ENCODE measurements at places on chromosomes 12 and 14.

DNA sequence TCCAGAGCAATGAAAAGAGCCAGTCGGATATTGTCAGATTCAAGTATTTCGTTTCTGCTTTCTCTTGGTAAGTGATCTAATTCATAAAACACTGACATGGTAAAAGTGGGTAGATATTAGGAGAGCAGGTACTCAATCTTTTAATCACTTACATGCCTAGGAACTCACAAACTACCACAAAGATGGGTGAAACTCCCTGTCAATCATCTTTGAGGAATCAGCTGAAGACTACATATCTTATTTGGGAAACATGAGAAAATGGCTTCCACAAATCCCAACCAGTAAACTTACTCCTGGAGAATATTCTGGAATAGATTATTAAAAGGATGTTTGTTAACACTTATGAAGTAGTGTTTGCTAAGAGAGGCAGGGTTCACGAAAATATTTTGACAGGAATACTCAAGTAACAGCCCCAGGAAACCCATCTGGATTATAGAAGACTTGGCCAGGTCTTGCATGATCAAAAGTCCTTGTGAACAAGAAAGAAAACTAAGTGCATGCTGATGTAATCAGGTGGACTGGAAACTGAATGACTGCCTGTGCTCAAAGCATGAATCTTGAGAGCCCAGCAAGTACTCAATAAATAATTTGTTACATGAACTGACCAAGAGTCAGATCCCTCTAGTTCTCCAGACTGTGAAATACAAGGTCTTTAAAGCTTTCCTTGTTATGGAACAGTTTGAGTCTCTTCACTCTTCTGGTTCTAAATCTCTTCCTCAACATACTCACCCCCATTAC lies 15.5 kb downstream of the CNIH1 start:
- DNase-seq = no peak

GRCh38 chr14:91420686-91421085 lies 3.1 kb upstream of the CCDC88C start:
- DNase-seq = no peak

DNA sequence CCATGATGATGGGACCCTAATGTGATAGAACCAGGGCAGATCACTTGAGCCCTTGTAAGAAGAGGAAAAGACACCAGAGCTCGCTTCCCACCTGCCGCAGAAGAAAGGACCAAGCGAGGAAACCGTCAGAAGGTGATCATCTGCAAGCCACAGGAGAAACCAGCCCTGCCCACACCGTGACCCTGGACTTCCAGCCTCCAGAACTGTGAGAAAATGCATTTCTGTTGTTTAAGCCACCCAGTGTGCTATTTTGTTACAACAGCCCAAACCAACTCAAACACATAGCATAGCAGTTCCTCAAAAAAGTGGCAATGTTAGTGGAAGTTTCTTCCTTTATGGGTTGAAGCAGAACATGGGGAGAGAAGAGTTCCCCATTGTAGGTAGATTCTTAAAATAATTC lies 107.9 kb upstream of the BCL2L14 start:
- no peak for DNase-seq

- no peak for DNase-seq
These were observed 2.4 kb upstream of the FIGNL2 start for GRCh38 chr12:51850965-51851299.

GRCh38 chr12:83893101-83893500 lies 1019.5 kb downstream of the SLC6A15 start:
- DNase-seq = no peak

GRCh38 chr12:67633708-67634107 lies 14.8 kb upstream of the DYRK2 start:
- no peak for DNase-seq

DNA sequence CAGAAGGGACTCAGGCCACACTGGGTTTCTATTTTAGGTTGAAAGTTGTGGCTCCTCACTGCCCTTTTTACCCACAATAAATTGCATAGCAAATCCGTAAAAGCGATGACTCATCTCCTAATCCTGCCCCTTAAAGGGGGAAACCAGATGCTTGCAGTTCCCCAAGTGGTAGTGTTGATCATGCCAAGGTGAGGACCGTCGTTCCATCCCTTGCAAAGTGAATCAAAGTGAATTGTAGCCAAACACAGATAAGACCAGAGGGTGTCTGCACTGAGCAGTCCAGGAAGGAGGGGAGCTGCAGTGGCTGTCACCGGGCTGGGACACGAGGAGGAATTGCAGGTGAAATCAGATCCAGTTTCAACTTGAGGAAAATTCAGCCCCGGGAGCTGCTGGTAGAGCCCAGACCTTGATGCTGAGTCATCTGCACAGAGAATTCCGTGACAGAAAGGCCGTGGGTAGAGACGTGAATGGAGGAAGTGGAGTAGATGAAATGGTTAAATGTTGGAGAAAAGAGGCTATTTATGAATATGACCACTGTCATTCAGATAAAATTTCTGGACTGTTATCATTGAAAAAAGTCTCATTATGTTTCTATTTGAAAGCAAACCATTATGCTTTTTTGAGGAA lies 44.2 kb upstream of the MMP17 start:
- no peak for DNase-seq

DNA sequence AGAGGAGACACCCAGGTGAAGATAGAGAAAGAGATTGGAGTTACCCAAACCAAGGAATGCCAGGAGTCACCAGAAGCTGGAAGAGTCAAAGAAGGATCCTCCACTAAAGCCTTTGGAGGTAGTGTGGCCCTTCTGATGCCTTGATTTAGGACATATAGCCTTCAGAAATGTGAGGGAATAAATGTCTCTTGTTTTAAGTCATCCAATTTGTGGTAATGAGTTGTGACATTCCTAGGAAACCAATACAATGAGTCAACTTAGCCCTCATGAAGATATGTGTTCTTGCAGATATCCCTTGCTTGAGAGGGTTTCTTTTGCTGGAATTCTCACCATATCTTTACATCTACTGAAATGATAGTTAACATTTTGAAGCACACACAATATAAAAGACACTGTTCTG lies 58.8 kb downstream of the CCER1 start:
- DNase-seq = no peak

- no peak for DNase-seq
These were observed 106.1 kb upstream of the FSCB start for GRCh38 chr14:44613061-44613712.

- DNase-seq = no peak
These were observed 52.5 kb upstream of the WSCD2 start for GRCh38 chr12:108076556-108076955.

DNA sequence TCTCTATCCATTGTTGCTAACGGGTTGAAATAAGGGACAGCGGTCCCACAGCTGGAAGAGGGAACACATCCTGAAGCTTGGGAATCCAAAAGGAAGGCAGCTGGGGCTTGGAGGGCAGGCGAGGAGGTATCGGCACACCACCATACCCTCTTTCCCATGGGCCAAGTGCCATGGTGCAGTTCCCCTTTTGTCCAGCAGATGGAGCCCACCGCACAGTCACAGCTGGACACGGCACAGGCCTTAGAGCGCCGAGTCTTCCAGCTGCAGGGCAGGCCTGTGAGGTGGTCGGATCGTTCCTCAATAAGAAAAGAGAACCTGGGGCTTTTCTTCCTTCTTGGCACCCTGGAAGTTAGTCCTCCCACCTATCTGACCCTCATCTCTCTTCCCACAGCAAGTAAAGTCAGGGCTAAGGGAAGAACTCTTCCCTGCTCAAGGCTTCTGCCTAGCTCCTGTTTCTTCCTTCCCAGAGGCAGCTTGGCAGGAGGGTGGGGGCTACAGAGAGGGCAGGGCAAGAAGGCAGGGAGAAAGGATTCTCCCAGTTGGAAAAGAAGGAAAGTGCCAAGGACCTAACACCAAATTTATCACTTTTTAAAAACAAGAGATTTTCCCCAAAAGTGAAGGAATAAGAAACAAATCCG lies 8.6 kb downstream of the PPP1R1A start:
- peak; percentile 57 for DNase-seq

GRCh38 chr12:57719777-57720605 lies 18.6 kb downstream of the AGAP2 start:
- DNase-seq = no peak

DNA sequence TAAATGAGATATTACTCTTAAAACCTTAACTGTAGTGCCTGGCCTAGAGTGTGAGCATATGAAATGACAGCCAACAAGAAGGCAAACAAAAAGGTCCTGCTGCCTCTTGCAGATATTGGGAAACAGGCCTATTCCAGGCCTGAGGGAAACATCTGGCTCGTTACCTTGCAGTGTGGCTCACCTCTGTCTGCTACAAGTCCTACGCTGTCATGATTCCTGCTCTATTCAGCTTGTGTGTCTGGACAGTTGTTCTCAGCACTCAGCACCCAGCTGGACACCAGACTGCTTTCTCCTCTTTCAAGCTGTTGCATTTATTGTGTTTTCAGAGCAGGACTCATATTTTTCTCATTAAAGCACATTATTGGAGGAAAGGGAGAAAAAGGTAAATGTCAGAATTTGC lies 113.5 kb downstream of the TMTC2 start:
- DNase-seq = no peak

DNA sequence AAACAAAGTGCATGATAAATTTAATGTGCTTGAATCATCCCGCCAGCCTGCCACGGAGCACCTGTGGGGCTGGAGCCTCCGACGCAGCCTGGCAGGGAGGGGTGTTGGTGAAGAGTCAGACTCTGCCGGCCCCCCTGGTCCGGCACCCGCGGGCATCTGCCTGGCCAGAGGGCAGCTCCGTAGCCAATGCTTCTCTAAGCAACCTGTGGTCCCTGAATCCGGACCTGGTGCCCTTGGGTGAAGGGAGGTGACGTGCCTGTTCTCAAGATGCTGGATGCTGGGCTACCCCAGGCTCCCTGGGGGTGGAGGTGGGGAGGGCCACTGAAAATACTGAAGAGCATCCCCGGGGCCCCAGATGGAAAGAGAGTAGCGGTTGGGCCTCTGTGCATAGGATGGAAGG lies 158.6 kb upstream of the C14orf180 start:
- DNase-seq = no peak

GRCh38 chr14:61406675-61407074 lies 85.3 kb downstream of the PRKCH start:
- no peak for DNase-seq

DNA sequence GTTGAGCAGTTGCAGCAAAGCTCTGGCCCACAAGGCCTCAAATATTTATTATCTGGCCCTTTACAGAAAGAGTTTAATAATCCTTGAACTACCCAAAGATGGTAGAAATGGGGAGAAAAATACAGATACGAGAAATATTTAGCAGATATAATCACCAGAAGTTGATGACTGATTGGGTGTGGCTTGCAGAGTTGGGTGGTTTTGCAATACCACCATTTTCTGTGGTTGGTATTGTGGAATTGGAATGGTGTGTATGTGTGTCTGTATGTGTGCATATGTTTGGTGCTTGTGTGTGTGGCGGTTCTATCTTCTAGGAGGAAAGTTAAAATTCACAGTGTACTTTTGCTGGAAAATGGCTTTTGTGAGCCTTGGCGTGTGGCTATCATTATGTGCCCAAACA lies 85.4 kb upstream of the MANSC4 start:
- no peak for DNase-seq

GRCh38 chr12:107783406-107784376 lies 9.2 kb downstream of the ASCL4 start:
- no peak for DNase-seq

- DNase-seq = no peak
These were observed 41.6 kb upstream of the CAPRIN2 start for GRCh38 chr12:30796313-30796780.

- DNase-seq = no peak
These were observed 8.9 kb downstream of the PDE1B start for GRCh38 chr12:54558311-54558710.

DNA sequence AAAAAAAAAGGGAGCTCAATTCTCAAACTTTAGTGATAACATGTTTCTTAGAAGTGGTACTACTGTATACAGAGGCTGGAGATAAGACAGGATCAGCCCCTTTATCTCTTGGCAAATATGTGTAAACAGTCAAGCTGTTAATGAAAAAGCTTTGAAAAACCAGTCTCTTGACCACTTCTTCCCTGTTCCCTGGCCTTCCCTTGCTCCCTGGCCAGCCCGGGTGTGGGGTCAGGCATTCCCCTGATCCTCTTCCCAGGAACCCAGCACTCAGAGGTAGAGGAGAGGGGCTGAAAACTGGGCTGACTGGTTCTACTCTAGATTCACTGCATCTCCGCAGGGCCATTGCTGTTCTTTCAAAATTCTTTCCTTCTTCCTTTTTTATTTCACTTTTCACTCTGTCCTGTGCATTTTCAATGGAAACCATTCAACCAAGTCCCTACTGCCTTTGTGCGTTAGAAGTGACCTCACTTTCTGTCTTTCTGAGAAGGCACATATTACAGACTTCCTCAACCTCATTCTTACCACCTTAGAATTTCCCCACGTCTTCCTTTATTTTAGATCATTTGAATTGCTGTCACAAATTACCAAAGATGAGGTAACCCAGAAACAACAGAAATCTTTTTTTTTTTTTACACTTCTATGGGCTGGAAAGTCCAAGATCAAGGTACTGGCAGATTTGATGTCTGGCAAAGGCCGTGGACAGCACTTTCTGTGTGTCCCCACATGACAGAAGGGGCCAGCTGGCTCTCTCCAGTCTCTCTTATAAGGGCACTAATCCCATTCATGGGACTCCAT lies 5.7 kb downstream of the GNG2 start:
- DNase-seq = no peak

DNA sequence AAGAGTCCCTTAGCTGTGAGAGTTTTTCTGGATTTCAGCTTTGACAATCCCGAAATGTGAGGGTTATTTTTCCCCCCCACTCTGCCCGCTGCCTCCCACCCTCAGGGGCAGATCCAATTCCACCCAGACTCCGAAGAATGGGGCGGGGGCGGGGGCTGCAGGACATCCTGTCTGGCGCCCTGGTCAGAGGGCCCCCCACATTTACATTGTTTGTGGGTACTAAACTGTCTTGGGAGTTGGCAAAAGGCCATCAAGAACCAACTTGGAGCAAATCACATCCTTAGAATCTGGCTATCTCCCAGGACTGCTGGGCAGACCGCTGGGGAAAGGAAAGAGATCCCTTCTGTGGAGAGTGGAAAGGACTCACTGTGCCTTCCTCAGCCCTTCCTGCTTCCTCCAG lies 2.4 kb downstream of the EMP1 start:
- DNase-seq = no peak

DNA sequence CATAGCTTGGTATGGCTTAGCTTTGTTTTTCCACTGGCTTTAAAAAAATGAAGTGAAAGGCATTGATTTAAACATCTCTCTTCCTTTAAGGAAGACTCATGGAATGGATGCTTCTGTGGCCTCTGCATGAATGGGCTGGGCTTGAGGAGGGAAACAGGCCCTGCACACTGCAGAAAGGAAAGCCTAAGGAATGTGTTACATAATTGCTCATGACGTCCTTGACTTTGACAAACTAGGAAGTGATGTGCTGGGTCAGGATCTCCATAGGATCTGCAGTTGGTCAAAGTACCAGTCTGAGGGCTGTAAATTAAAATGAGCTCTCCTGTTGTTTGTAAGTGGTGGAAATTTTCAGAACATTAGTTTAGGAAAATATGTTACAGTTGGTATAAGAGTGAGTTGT lies 12.7 kb downstream of the SAMD4A start:
- no peak for DNase-seq

All from stimulated activated CD4-positive, alpha-beta T cell treated with anti-CD3 and anti-CD28 coated beads, Interleukin-1b, Interleukin-23, amount 100 ng/mL, for 1 hour (primary cell).